Kidney epithelial cell (primary cell): ENCODE measurements at places on chromosomes 2 and 18. TPM values are rescaled to one million over a fixed set of nuclear protein-coding genes. Genes with fewer than 3 reads are reported as not detected.
A peak's percentile ranks its signal among the peaks of the same experiment; 100 is the strongest.

DNA sequence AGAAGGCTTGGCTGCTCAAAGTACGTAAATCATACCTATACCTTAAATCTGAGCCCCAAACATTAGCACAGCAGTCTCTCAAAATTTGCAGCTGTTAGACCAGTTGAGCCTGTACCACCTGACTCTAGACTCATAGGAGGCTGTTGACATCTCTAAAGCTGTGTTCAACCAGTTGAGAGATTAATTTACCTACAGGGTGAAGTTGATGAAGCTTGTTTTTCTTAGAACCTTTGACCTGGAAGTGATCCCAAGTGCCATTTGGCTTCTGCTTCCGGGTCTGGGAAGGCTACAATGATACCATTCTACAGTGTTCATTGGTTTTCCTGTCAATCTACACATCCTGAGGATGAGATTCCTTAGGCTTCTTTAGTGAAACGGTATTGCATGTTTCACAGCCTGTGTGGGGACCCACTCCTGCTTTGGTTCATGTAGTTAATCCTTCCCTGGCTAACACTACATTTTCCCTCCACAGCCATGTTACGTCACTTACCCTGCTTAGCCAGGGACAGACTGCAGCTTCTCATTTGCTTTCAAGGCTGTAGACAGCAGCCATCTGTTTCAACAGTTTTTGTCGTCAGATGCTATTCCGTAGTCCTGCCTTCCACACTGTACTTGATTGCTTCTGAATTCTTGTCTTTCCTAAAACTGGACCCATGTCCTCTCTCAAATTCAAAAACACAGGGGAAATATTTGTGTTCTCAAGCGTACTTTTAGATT, 4.7 kb upstream of the IL1RL2 start:
- no peak for DNase-seq

GRCh38 chr2:9594366-9595054, 36.3 kb downstream of the YWHAQ start:
- DNase-seq: peak; percentile 90

ZC3H15 gene
- total RNA-seq: 60.0 and 76.1 TPM in 2 replicates

EDAR gene
- total RNA-seq: 1.0 and 2.0 TPM in 2 replicates

GREB1 gene
- total RNA-seq: 2.8 and 4.8 TPM in 2 replicates
